T-cell (primary cell): ENCODE measurements at places on chromosomes 1 and 21.
A peak's percentile ranks its signal among the peaks of the same experiment; 100 is the strongest.

- no peak for DNase-seq
Observed at GRCh38 chr1:234780531-234781162, 170.7 kb upstream of the IRF2BP2 start.

DNA sequence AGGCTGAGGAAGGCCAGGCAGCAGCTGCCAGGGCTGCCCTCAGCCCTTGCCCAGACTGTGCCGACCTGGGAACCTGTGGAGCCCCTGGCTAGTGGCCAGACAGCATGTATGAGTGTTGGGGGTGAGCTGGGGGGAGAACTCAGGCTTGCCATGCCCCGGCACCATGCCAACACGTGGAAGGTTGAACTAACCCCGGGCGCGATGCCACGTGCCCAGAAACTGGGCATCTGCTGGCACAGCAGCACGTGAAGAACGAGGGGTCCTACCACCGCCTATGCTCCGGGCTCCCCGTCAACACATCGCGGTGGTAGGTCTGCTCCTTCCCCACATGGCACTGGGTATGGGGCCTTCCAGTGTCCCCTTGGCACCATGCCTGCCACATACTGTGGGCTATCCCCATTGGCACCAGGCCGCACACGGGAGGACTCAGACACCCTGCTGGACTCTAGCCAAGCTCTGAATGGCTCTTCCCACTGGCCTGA lies 68.7 kb downstream of the CASZ1 start:
- no peak for DNase-seq

GRCh38 chr1:224565611-224566406 lies 50.3 kb upstream of the CNIH3 start:
- no peak for DNase-seq

DNA sequence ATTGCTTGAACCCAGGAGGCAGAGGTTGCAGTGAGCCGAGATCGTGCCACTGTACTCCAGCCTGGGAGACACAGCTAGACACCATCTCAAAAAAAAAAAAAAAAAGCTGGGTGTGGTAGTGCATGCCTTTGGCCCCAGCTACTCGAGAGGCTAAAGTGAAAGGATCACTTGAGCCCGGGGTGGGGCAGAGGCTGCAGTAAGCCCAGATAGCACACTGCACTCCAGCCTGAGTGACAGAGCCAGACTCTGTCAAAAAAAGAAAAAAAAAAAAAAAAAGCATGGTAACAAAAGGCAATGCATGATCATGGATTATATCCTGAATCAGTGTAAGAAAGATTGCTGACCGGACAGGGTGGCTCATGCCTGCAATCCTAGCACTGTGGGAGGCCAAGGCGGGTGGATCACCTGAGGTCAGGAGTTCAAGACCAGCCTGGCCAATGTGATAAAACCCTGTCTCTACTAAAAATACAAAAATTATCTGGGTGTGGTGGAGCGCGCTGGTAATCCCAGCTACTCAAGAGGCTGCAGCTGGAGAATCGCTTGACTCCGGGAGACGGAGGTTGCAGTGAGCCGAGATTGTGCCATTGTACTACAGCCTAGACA lies 76.3 kb downstream of the RUSC1 start:
- no peak for DNase-seq

GRCh38 chr1:28056129-28056925 lies 32.1 kb downstream of the EYA3 start:
- DNase-seq: peak; percentile 31

GRCh38 chr21:41663805-41664788 lies 102.8 kb downstream of the RIPK4 start:
- DNase-seq: no peak

GRCh38 chr1:158147401-158147800 lies 33.3 kb upstream of the CD1D start:
- DNase-seq: no peak

GRCh38 chr1:245969283-245969682 lies 537.8 kb downstream of the SMYD3 start:
- DNase-seq: no peak

DNA sequence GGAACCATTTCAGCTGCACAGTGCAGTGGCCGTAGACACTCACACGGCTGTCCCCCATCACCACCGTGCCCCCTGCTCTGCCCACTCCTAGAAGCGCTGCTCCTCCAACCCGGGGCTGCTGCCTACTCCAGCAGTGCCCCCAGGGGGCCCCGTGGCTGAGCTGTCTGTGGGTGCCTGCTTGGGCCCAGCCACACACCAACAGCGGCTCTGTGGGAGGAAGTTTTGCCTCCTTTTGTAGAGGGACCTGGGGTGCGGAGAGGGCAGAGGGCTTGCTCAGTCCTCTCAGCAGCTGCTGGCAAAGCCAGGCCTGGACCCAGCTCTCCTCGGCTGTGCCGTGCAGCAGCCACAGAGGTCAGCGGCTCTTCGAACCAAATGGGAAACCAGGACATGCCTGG lies 11.4 kb upstream of the LRRC3 start:
- no peak for DNase-seq
